Activated CD8-positive, alpha-beta T cell treated with anti-CD3 and anti-CD28 coated beads for 36 hours (primary cell): ENCODE measurements at places on chromosomes 3 and 15.

DNA sequence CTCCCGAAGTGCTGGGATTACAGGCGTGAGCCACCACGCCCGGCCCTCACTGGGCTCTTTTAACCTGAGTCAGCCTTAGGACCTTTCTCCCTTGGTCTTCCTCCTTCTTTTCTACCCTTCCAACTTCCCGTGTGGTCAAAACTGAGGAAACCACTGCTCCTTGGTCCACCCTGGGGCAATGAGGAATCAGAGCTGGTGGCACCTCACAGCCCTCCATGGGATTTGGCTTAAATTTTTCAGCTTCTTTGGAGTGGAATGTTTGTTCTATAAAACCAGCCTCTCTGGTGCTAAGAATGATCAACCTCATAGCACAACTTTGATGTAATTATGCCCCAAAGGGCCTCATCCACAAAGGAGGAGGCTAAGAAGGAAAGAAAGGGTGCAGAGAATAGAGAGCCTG is 76.6 kb upstream of the CFAP20DC start:
- no peak for DNase-seq

GRCh38 chr15:77659350-77660321 is 26.9 kb upstream of the LINGO1 start:
- DNase-seq, result peak; percentile 76

GRCh38 chr15:97909291-97909891 is 51.1 kb upstream of the ARRDC4 start:
- DNase-seq, result peak; percentile 65

DNA sequence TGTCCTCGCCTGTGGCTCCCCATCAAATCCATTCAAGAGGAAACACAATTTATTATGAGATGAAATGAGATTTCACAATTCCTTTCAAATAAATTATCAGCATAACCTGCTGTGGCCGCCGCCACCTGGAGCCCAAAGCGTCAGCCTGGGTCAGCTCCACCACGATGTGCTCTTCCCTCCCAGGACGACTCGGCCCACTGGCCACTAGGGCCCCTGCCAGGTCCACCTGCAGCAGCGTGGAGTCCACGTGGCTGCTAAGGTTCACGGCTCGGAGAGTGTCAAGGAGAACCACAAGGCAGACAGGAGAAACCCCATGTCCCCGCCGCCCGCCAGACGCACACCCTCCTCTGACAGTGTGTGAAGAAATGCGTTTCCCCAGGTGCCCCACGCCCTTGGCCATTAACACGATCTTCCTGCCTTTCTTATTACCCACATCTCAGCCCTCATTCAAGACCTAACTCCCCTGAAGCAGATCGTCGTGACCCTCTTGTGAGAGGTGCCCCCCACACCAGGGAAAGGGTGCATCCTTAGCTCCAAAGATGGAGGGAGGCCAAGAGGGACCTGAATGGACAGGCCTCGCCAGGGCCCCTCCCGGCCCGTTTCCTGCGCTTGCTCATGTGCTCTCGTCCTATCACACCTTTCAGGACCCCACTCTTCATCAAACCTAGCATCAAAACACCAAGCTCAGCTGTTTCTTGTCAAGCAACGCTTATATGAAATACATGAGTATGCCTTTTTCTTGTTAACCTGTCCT is 80.6 kb downstream of the OCA2 start:
- no peak for DNase-seq

DNA sequence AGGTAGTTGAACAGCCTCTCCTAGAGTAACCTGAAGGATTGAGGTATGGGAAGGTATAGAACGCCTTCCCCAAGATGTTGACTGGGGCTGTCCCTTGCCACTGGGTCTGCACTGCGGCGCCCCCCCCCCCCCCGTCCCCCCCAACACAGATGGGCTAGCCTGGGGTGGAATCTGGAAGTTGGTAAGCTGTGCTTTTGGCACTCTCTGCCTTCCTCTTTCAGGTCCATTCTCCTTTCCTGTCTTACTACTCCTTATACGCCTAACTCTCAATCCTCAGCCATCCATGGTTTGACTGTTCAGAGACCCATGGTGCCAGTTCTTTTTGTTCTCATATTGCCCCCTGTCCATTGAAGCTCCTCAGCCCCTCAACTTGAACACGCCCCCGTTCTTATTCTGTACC is 42.8 kb downstream of the MAP2K1 start:
- DNase-seq, result no peak

DNA sequence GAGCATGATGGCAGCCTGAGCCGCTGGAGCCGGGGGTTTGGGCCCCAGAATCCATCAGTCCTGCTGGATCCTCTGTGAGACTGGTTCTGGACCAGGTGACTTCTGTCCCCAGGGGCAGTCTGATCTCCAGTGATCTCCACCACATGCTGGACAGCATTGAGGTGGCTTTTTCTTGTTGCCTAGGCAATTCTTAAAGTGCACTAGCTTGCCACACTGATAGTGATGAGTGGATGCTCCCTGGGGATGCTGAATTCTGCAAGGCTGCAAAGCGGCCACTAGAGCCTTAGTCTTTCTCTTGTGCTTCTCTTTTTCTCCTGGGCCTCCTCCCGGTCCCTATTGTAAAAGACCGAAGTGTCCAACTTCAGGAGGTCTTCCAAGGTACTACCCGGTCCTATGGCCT is 70.4 kb upstream of the ATP11B start:
- DNase-seq, result no peak

DNA sequence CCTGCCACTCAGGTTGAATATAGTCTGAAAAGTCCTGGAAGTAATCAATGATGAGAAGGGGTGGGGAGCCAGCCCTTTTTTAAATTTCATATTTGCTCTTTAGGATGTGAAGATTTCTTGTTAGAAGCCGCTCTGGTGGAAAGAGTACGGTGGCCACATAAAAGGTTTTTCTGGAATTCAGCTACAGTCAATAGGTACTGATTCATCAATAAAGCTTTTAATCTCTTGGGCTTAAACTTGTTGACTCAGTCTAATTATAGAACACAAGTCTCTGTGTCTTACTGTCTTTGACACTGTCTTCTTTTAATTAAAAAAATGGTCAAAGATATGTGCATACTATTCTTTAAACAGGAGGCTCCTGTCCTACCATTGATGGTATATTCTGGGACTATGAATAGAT is 99.9 kb upstream of the TP63 start:
- DNase-seq, result no peak
